ENCODE measurements at places on chromosomes 3 and 15.

- no peak for DNase-seq
Observed at GRCh38 chr3:17539436-17539835, 203.0 kb downstream of the TBC1D5 start.

GRCh38 chr3:156459434-156459833, 95.5 kb downstream of the SSR3 start:
- DNase-seq = no peak

DNA sequence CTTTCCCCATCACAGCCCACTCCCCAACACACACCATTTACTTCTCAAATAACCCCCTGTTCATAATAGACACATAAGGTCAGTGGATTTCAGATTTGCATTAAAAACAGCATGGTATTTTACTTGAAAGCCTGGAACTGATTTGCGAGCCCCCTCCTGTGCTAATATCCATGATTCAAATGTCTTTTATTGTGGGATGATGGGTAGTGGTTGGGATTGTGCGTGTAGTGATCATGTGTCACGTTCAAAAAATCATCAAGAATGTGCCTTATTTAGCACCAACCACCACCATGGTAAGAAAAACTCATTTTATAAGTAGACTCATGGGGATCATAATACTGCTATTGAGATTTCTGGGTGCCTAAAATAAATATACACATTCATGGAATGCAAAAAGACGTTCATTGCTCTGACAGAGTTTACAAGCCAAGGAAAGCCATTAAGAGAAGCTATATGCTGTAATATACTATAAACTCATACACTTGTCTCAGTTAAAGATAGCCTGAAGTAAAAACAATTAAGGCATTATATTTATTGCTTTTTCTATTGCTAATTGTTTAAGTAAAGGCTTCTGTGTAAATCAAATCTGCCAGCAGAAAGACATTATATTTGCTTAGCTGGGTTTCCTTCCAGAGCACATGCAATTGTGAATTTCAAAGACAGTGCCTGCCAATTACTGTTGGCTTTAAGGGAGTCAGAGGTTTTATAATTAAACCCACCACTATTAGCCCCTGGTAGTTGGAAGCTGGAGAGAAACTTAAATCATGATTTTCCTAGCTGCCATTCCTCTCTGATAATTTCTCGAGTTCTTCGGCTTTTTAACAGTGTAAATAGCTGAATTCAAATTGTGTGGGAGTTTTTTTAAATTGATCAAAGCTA, 4.0 kb downstream of the TRAT1 start:
- no peak for DNase-seq

DNA sequence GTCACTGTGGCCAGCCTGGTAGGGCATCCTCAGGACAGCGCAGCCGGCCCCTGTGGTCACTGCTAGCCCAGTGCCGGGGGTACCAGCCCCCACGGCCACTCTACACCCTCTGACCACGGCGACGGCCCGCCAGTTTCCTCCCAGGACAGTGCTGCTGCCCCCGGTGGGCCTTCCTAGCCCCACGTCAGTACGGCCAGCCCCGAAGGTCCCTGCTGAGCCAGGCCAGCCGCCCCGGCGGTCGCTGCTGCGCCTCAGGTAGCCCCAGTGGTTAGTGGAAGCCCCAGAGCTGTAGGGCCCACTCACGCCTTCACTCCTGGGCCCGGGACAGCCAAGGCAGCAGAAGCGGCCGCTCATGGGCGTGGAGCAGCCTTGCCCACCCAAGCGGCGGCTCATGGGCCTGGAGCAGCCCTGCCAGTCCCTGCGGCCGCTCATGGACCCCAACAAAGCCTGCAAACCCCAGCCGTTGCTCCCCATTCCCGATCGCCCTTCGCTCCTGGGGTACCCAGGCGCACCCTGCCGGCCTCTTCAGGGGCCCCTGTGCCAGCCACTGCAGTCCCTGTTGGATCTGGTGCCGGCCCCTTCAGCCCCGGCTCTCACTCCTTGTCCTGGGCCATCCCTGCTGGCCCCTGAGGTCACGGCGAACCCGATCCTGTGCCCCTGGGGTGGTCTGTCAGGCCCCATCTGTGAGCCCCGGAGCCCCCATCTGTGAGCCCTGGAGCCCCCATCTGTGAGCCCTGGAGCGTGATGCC, 9.5 kb upstream of the ROPN1B start:
- no peak for DNase-seq

DNA sequence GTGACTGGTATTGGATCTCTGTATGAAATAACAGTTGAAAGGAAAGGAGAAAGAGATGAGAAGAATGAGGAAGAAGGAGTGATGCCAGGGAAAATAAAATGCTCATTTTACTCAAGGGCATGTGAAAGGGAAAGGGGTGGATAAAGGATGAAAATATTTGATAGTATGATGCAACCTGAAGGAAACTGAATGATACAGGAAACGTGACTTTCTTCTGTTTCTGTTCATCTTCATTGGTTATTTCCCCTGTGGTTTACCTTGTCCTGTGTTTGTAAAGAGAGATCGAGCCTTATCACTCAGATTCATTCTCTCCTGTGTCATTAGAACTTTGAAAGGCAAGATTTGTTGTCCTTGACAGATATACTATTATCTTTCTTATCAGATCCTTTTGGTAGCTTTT, 243.6 kb upstream of the SLITRK3 start:
- DNase-seq = no peak

DNA sequence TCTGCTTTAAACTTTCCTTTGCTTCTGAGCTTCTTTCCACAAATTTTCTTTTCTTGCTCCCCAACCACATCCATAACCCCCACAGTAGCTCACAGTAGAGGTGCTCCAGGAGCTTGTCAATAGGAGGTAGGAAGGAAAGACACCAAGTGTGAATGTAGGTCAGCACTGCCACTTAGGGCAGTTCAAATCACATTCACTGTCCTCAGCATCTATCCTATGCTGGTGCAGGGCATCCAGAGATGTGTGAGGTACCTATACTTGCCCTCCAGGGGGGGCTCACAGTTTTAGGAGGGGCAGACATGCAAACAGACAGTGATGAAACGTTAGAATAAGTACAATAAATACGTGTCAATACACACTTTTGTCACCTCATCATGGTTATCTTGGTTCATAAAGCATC, 1.5 kb upstream of the SPSB4 start:
- DNase-seq = no peak

DNA sequence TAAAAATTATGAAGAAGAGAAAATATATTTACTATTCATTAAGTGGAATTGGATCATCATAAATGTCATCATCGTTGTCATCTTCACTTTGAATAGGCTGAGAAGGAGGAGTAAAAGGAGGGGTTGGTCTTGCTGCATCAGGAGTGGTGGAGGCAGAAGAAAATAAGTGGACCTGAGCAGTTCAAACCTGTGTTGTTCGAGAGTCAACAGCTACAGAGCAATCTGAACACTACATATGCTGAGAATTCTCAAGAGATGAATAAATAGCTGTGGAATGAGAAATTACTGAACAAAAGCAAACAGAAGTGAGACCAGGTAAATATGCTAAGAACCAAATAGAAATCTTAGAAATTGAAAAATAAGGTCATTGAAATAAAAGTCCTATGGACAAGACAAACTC, 32.3 kb upstream of the CCK start:
- no peak for DNase-seq

DNA sequence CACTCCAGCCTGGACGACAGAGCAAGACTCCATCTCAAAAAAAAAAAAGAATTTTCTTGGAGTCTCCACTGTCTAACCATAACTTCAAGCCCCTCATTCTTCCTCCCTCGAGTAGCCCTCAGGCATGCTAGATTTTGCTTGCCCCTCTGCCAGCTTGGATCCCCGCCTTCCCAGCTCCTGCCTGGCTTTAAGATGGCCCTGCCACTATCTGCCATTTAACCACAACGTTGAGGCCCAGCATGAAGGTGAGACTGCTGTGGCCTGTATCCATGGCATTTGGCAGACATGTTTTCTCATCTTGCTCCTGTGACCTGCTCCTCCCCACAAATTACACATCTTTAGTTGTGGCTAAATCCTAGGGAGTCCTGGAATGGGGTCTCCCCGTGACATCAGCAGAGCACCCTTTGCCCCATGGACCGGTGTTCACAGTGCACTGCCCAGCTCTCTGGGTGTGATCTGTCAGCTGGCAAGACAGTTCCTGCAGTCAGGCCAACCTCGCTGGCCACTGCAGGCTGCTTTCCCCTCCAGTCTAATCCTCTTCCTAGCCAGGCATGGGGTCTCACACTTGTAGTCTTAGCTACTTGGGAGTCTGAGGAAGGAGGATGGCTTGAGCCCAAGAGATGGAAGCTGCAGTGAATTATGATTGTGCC, 10.4 kb downstream of the VPS18 start:
- no peak for DNase-seq

GRCh38 chr3:78249294-78249693, 1209.4 kb downstream of the ROBO2 start:
- DNase-seq = no peak

GRCh38 chr3:19574268-19574667, 359.7 kb downstream of the EFHB start:
- DNase-seq = no peak

DNA sequence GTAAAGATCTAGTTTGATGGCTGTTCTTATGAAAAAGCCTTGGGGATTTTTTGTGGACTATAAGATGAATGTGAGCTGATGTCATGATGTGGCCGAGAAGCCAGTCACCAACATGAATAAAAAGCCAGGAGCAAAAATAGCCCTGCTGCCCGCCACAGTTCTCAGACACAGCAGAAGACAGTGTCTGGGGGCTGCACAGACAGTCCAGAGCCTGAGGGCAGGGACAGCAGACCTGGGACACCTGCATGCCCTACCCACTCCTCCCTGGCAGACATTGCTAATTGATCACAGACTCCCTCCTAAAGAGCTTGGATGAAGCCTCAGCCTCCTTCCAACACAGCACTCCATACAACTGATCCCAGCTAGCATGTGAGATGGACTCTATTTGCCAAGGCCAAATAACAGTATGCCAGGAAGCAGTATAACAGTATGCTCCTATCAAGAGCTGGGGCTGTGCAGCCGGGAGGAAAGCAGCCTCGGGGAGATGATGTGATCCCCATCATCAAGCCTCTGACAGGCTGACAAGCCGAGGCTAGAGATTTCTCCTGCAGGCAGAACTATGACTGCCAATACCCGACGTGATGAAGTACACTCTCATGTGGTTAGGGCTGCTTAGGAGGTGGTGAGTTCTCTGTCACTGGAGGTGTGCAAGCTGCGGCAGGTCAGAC, 105.4 kb upstream of the RPL32 start:
- DNase-seq = no peak

DNA sequence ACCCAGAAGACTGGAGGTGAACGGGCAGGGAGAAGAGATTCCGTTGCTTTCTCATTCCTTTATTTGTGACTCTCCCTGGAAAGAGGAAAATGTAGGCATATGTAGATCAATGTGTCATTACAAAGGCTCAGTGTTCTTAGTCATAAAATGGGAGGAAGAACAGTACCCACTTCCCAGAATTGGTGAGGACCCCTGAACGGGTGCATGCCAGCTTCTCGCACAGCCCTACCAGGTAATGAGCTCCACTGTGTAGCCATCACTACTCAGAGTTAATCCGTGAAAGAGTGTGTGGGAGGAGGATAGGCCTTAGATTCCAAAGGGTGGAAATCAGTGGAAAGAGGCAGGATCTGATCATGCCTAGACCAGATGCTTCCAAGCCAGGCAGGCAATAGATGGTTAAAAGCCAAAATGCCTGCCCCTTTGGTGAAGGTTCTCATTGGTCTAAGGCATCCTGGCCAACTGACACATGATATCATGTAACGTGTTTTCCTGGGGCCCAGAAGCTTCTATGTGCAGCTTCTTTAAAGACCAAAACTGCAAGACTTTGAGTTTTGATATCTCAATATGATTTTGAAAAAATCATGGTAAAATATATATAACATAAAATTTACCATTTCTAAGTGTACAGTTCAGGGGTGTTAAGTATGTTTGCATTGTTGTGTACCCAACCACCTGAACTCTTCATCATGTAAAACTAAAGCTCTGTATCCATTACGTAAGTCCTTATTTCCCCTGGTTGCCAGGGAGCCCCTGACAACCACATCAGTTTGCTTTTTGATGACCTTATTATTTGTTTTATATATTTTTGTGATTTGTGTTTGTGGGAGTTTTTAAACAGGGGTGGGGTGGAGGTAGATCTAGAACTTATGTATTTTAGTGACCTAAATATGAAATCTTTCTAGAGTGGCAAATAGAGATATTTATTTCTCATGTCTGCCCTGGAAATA, 402.2 kb upstream of the CFAP20DC start:
- no peak for DNase-seq

GRCh38 chr3:46895761-46896160, 18.2 kb downstream of the PTH1R start:
- no peak for DNase-seq

GRCh38 chr15:97059281-97059680, 728.8 kb downstream of the NR2F2 start:
- no peak for DNase-seq

DNA sequence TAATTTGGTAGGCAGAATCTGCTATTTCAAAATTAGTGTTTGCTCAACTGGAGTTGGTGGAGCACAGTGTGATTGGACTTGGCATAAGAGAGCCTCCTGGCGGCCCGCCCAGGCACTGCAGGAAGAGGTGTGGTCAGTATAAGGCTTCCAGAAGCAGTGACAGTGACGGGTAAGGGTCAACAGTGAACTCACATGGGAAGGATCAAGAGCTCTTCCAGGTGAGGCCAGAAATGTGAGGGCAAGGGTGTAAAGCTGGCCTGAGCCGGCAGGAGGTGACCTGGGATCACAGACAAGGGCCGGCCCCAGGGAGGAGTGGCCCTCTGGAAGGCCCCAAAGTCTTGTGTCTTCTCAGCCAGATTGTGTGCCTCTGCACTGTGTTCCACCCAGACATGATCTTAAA, 93.2 kb upstream of the RNF7 start:
- peak; percentile 68 for DNase-seq

DNA sequence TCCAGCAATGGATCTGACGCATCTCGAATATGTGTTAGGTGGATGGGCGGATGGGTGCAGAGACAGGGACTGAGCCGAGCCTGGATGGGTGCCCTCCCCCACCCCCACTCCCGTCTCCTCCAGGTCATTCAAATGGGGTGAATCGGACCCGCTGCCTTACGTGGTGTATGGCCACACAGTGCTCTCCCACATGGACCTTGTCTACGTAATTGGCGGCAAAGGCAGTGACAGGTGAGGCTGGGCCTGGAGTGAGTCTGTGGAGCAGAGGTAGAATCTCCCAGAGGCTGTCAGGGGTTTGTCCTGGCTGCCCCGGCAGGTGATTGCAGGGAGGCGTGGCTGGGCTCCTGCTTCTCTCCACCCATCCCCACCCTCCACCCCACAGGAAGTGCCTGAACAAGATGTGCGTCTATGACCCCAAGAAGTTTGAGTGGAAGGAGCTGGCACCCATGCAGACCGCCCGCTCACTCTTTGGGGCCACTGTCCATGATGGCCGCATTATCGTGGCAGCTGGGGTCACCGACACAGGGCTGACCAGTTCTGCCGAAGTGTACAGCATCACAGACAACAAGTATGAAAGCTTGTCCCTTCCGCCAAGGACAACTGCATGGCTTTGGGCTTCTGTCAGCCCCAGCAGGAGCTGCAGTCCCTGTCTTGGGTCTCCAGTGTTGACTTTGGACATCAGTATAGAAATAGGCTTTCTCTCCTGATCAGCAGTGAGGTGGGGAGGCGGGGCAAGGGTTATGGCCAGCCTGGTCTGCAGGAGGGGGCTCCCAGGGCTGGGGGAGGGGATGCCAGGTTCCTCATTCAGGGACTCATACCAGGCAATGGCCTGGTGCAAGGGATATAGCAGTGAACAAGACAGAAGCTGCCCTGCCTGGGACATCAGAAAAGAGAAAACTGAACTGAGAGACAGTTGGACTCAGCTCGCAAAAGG, 3.4 kb downstream of the KLHL40 start:
- no peak for DNase-seq

GRCh38 chr3:107206141-107206540, 171.1 kb upstream of the CCDC54 start:
- DNase-seq = no peak

GRCh38 chr3:43620831-43621655, 768 bp downstream of the ANO10 start:
- DNase-seq = peak; percentile 36

GRCh38 chr3:8869613-8870012, 93.7 kb downstream of the RAD18 start:
- DNase-seq = peak; percentile 43
